Colonic mucosa (tissue), 4 donors: ENCODE measurements at places on chromosomes 3 and 15. TPM values are rescaled to one million over a fixed set of nuclear protein-coding genes. Genes with fewer than 3 reads are reported as not detected.
A peak's percentile ranks its signal among the peaks of the same experiment; 100 is the strongest.

GRCh38 chr15:66400351-66400774 lies 13.7 kb downstream of the MAP2K1 start:
- no peak overlapping the region for H3K4me3 ChIP-seq
- H3K36me3 ChIP-seq, result no peaks in the 10 kb centered on the region
- no peak for DNase-seq
- no peaks in the 10 kb centered on the region for H3K4me1 ChIP-seq

The PFKFB4 gene
- total RNA-seq, result 51.0 TPM

GRCh38 chr3:115077501-115078250 lies 69.4 kb downstream of the ZBTB20 start:
- no peaks in the 10 kb centered on the region for H3K4me1 ChIP-seq
- no peak overlapping the region for H3K27ac ChIP-seq
- H3K4me3 ChIP-seq, result no peak overlapping the region
- H3K36me3 ChIP-seq, result no peaks in the 10 kb centered on the region
- DNase-seq, result no peak

The IL5RA gene
- total RNA-seq, result 0.21 TPM

DNA sequence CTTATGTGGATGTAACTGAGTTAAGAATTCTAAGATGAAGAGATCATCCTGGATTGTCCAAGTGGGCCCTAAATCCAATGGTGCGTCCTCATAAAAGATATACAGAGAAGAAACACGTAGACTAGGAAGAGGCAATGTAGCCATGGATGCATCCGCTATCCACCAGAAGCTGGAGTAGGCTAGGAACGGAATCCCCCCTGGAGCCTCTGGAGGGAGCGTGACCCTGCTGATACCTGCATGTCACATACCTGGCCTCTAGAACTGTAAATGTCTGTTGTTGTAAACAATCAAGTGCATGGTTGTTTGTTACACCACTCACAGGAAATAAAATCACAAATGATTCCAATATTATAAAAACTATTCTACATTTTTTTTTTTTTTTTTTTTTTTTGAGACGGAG lies 254.5 kb upstream of the RORA start:
- H3K36me3 ChIP-seq, result no peaks in the 10 kb centered on the region
- H3K4me1 ChIP-seq, result no peaks in the 10 kb centered on the region
- no peak overlapping the region for H3K4me3 ChIP-seq

DNA sequence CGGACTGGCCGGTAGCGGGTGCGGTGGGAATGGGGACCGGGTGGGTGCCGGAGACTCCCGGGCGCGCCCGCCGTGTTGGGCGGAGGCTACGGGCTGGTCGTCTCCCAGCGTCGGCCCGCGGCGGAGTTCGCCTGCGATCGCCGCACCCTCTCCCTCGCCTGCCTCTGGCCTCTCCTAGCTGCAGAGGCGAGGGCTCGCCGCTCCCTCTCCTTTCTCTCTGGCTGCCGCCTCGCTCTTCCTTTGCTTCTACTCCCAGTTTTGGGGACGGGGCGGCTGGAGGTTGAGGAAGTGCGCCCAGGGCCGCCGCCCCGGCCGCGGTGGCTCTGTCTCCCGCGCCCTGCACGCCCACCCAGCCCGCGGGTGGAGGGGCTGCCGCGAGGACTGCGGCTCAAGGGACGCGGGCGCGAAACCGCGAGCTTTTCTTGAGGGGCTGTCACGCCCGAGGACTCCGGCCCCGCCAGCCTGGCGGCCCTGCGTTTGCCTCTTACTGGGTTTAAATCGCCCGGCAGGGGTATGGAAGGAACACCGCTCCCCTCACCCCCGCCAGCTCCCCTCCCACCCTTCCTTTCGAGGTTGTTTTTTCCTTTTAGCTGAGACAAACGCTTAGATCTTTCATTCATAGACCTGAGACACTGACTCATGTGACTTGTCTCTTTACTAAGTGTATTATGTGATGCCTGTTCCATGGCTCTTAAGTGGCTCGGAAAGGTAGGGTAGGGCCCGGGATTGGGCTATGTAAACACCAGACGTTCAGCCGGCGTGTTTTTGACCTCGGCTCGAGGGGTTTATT lies 654 bp downstream of the PIK3CA start:
- no peaks in the 10 kb centered on the region for H3K4me1 ChIP-seq
- H3K36me3 ChIP-seq, result no peaks in the 10 kb centered on the region
- H3K4me3 ChIP-seq, result peak overlapping the region; percentile 75
- DNase-seq, result peak; percentile 56

The ALDH1A3 gene
- 7.4 TPM for total RNA-seq

The SI gene
- total RNA-seq, result 42.4 TPM

GRCh38 chr15:91408476-91409076 lies 308.5 kb downstream of the SV2B start:
- H3K4me3 ChIP-seq, result no peak overlapping the region
- DNase-seq, result peak; percentile 21
- H3K4me1 ChIP-seq, result no peaks in the 10 kb centered on the region
- H3K27ac ChIP-seq, result no peak overlapping the region
- H3K36me3 ChIP-seq, result no peaks in the 10 kb centered on the region

DNA sequence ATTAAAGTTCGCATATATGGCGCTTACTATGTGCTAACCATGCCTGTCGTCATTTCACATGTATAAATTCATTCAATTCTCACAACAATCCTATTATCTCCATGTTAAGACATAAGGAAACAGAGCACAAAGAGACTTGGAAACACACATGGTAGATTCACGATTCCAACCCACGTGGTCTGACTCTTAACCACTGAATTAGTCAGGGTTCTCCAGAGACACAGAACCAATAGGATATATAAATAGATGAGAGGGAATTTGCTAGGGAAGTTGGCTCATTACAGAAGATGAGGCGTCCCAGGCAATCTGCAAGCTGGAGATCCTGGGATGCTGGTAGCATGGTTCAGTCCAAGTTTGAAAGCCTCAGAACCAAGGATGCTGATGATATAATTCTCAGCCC lies 765.3 kb downstream of the TBL1XR1 start:
- no peak overlapping the region for H3K4me3 ChIP-seq
- H3K4me1 ChIP-seq, result no peaks in the 10 kb centered on the region
- H3K27me3 ChIP-seq, result no peaks in the 10 kb centered on the region
- H3K36me3 ChIP-seq, result no peaks in the 10 kb centered on the region
- no peak overlapping the region for H3K27ac ChIP-seq

The CFAP100 gene
- not detected for total RNA-seq

GRCh38 chr3:169966951-169967915 lies 626 bp downstream of the SEC62 start:
- H3K36me3 ChIP-seq, result no peaks in the 10 kb centered on the region
- H3K4me3 ChIP-seq, result peak overlapping the region; percentile 79
- H3K4me1 ChIP-seq, result peaks cover 4% of the 10 kb centered on the region
- DNase-seq, result peak; percentile 52

The HYAL1 gene
- total RNA-seq, result 15.2 TPM

- H3K27me3 ChIP-seq, result no peaks in the 10 kb centered on the region
- H3K4me1 ChIP-seq, result no peaks in the 10 kb centered on the region
- no peak overlapping the region for H3K27ac ChIP-seq
Observed at GRCh38 chr3:57793737-57794187, 37.7 kb downstream of the SLMAP start.

GRCh38 chr3:115922681-115923347 lies 299.5 kb downstream of the GAP43 start:
- H3K4me3 ChIP-seq, result no peak overlapping the region
- DNase-seq, result no peak
- no peak overlapping the region for H3K27ac ChIP-seq
- no peaks in the 10 kb centered on the region for H3K4me1 ChIP-seq
- H3K27me3 ChIP-seq, result no peaks in the 10 kb centered on the region
- no peaks in the 10 kb centered on the region for H3K36me3 ChIP-seq

The LINGO1 gene
- total RNA-seq, result 1.1 TPM

The WNT5A gene
- 7.2 TPM for total RNA-seq

The CHST14 gene
- 3.9 TPM for total RNA-seq

DNA sequence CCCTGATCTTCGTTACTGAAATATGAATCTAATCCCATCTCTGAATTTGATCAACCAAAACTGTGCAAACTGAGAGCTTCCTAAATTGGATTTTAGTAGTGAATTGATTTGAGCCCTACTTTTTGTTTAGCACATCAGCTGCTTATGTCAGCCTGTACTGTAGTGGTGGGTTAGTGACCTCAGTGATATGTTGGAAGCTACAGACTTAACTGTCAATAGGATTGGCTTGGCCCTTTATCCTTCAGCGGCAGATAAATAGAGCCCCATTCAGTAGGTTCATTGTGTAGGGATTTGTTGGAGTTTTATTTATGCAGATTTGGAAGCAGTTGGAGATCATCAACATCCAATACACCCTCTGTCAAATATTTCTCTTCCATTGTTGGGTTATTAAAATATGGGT lies 409.7 kb downstream of the SOX2 start:
- H3K4me1 ChIP-seq, result no peaks in the 10 kb centered on the region
- no peak overlapping the region for H3K4me3 ChIP-seq
- no peaks in the 10 kb centered on the region for H3K27me3 ChIP-seq
- H3K27ac ChIP-seq, result no peak overlapping the region
- no peaks in the 10 kb centered on the region for H3K36me3 ChIP-seq
- no peak for DNase-seq
